ENCODE measurements at places on chromosomes 13 and 19. TPM values are rescaled to one million over a fixed set of nuclear protein-coding genes. Genes with fewer than 3 reads are reported as not detected.

The ZIC5 gene
- total RNA-seq, result not detected

The SMIM24 gene
- total RNA-seq, result 1.2 TPM

The CEACAM3 gene
- total RNA-seq, result not detected

The SPACA4 gene
- total RNA-seq, result not detected

The C5AR2 gene
- not detected for total RNA-seq

The ZNF560 gene
- not detected for total RNA-seq

The CD320 gene
- 16.0 TPM for total RNA-seq

- DNase-seq, result no peak
Observed at GRCh38 chr13:107867701-107868661, 347.4 kb downstream of the LIG4 start.

- DNase-seq, result no peak
Observed at GRCh38 chr13:26168237-26168814, 53.8 kb downstream of the RNF6 start.

GRCh38 chr19:7595466-7596133 is at the start of gene CAMSAP3:
Gene CAMSAP3 (plus strand): TSS chr19:7595863. CDS start chr19:7596003, 140 bp downstream.
- peak; percentile 47 for DNase-seq

GRCh38 chr19:38655148-38655824 is 7.8 kb downstream of the ACTN4 start:
- no peak for DNase-seq

- DNase-seq, result no peak
Observed at GRCh38 chr13:113359571-113359970, 4.4 kb downstream of the GRTP1 start.

DNA sequence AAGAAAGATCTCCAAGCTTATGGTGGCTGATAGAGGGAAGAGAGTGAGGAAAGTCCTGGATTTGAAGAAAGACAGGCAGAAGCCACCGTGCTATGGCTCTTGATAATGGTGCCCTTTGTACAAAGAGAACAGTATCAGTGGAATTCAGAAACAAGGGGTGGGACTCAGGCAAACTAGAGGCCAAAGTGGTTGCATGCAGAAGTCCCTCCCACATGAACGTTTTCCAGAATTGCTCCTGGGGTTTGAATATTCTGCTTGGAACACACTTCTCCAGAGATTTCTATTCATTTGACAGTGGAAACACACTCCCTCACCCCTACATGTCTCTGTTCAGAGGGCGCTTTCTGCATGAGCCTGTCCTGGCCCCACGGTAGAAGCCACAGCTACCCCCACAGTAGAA is 10.1 kb upstream of the MBNL2 start:
- no peak for DNase-seq

DNA sequence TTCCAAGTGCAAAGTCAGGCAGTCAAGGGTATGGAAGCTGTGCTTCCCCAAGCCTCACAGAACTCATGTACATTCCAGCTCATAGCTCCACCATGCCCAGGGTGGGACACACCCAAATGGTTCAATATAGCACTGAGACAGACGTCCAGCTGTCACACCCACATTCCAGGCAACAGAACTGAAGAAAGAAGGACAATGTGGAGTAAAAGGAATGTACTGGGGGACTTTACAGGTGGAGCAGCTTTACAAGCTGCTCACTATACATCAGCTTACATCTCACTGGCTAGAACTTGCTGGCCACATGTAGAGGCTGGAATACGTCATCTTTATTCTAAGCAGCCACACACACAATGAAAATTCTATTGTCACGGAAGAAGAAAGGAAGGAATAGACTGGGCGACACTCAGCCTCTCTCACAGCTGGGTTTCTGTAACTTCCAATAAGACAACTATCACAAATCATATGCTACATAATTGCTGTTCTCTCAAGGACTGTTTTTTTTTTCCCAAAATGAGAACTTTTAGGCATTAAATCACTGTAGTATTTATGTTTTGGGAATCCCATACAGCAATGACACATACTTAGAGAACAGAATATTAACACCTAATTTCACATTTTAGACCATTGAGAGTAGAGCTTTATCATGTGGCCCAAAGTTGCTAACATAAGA is 86.1 kb downstream of the KLF12 start:
- no peak for DNase-seq

DNA sequence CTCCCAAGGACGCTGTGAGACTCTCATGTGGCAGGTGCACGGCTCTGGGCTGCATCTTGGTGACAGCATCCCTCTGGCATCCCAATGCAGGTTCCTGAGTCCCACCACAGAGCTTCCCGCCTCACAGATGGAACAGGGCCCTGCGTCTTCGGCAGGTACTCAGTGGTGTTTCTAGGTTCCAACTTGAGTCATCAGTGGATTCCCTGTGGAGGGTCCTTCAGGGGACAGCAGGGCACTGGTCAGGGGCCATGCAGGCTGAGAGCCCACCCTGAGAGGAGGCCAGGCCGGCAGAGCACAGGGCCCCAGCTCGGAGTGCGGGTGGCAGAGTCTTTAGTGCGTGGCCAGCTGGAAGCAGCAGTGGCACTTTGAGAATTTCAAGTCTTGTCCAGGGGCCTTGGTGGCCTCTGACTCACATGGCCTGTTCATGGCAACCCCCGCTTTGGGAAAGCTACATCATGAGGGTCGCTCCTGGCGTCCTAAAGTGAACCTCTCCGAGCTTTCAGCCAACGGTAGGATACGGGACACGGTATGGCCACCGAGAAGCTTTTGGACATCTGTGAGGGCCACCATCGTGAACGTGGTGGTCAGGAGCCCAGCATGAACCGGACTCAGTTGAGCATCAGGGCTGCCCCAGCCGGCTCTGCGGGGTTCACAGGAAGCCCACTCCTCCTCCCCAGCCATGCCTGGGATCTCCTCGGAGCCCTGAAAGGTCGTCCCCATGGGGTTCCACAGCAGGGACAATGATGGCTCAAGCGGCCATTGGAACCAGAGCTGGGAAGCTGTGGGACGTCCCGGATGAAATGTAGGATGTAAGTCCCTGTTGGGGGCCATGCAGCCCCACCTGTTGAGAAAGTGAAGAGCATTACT is 72.0 kb upstream of the MCF2L start:
- no peak for DNase-seq

DNA sequence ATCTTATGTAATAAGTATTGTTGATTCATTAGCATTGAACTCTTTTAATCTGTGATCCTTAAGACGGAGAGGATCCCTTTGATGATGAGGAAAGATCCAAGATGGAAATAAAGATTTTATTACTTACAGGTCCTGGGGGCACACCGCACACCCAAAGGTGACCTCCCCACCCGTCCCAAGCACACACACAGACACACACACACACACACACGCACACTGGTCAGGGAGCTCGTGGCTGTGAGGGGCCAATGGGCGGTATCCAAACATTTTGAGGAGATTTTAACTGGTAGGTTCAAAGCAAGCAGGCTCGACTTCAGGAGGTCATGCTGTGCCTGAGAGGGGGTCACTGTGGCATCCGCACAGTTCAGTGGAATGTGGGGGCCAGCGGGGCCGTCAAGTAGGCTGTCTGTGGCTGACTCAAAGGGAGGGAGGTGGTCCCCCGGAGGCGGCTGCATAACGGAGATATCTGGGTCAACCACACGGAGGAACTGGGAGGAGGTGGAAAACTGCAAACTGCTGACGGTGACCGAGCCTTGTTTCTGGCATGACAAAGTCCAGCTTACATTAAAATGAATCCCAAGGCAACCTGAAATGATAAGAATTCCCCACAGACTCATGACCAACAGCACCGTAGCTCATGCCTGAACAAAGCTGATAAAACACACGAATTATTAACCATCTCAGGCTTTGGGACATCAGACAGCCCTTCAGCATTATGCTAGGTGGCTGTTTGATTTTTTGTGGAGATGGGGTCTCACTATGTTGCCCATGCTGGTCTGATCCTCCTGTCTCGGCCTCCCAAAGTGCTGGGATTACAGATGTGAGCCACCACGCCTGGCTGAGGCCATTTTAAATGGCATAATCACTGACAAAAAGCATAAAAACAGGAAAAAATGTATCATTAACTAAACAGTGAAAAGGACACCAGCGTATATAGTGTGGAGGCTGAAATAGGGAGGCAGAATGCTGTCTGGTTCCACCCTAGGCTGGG is 20.9 kb upstream of the SIGLEC11 start:
- no peak for DNase-seq

DNA sequence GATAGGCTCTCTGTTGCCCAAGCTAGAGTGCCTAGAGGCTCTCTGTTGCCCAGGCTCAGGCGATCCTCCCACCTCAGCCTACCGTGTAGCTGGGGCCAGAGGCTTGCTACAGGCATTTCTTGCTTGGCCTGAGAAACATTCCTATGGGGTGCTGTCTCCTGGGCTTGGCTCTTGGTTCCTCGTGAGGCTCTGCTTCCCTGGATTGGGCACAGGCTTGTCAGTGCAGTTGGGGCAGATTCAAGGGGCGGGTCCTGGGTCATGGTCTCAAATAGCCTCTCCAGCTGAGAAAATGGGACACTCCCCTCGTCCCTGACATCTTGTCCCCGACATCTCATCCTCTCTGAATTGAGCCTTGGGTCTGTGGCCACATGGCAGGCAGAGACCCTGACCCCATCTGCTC is 4.9 kb downstream of the TSSK6 start:
- DNase-seq, result no peak

DNA sequence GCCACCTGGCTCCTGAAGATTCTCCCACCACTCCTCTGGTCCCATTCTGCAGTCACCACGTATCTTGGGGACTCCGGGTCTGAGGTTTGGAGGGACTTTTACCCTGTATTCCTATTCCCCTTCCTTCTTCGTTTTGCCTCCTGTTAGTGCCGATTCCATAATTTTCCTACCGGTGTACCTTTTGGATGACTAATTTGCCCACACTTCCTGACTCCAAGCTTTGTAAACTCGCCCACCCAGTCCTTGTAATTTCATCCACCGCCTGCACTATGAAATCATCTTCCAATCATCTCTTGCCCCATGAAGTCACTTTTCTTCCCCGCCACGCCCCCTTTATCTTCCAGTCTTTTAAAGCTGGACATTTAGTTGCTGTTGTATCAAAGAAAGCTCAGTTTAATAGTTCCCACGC is 572 bp downstream of the UCHL3 start:
- DNase-seq, result peak; percentile 61

- DNase-seq, result no peak
Observed at GRCh38 chr13:82248762-82249161, 1633.5 kb downstream of the SLITRK1 start.

GRCh38 chr13:41503356-41503755 is 46.0 kb downstream of the RGCC start:
- peak; percentile 50 for DNase-seq

- no peak for DNase-seq
Observed at GRCh38 chr13:41434831-41435520, 22.4 kb upstream of the RGCC start.

- no peak for DNase-seq
Observed at GRCh38 chr13:113518076-113518803, 27.7 kb upstream of the DCUN1D2 start.

- no peak for DNase-seq
Observed at GRCh38 chr19:3041761-3042620, 12.9 kb upstream of the TLE2 start.

GRCh38 chr13:79359064-79359463 is 47.0 kb downstream of the RBM26 start:
- no peak for DNase-seq

DNA sequence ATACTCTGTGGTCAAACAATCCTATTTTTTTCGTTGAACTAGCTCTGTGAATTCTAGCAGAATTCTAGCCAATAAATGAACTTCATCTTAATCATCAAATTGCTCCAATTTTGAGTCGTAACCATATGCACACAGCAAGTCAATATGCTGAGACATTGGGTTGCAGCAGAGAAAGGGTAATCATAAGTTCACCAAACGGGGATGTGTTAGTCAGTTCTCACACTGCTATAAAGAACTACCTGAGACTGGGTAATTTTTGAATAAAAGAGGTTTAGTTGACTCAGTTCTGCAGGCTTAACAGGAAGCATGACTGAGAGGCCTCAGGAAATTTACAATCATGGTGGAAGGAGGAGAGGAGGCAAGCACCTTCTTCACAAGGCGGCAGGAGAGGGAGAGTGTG is 67.7 kb upstream of the ABCC4 start:
- no peak for DNase-seq

GRCh38 chr19:12162513-12162881 is 399 bp upstream of the ZNF136 start:
- DNase-seq, result no peak

GRCh38 chr13:22076658-22077057 is 405.8 kb downstream of the FGF9 start:
- peak; percentile 59 for DNase-seq

- DNase-seq, result no peak
Observed at GRCh38 chr13:43805681-43806128, 18.9 kb upstream of the ENOX1 start.

- no peak for DNase-seq
Observed at GRCh38 chr19:34994643-34995541, 5.2 kb upstream of the GRAMD1A start.

DNA sequence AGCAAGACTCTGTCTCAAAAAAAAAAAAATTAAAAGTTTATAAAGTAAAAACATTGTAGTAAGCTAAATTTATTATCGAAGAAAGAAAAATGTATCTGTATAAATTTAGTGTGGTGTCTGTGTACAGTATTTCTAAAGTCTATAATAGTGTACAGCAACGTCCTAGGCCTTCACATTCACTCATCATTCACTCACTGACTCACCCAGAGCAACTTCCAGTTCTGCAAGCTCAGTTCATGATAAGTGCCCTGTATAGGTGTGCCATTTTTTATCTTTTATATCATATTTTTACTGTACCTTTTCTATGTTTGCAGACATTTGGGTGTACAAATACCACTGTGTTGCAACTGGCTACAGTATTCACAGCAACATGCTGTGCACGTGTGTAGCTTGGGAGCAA is 118.1 kb downstream of the TNFRSF19 start:
- DNase-seq, result no peak

DNA sequence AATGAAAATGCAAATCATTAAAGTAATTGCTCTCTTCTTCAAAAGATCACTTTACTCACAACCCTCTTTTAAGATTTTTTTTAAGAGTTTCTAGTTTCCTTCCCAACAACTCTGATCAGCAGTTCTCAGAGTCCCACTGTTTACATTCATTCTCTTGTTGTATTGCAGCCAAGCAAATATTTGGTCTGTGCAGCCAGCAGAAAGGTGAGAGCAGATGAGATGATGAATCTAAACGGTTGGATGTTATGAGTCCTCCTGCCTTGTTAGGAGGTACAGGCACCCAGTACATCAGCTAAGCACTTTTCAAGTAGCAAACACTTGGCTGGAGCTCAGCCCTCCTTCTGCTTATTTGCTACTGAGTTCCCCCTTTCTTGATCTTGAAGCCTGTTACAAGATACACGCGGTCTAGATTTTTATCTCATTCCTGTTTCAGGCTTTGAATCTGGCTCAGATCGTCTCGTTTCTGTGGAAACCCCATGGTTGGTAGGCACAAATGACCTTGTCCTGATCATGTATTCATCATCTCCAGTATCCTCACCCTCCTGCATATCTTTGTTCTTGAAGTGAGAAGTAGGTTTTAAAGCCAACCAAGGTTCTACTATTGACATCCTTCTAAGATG is 300.7 kb downstream of the DCT start:
- DNase-seq, result no peak
